Activated T-helper 17 cell treated with anti-CD3 and anti-CD28 coated beads, Interleukin-2, amount 50 U/mL, for 72 hours (primary cell): ENCODE measurements at places on chromosomes 12 and 14.
A peak's percentile ranks its signal among the peaks of the same experiment; 100 is the strongest.

DNA sequence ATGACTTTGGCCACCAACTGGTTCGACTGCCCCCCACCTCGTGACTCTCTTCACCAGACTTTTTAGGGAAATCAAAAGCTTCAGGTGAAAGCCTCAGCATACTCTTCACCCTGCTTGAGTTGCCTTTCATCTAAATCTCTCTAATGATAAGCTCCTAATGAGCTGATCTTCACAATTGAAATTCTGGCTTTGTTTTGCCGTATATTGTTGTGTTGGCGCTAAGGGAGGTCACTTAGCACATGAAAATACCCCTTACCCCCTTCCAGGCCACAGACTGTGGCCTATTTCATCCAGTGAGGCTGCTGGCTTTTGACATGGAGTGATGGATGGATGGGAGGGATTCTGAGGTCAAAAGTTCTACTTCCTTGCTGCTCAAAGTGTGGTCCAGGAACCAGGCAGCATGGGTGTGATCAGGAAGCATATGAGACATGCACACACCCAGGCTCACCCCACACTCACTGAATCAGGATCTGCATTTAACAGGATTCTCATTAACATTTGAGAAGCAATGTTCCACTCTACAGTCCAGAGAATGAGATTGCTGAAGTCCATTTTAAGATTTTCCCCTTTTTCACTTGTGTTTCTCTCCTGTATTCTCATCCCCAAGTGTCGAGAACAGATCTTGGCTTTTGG is 131.4 kb downstream of the DACT1 start:
- no peak for ATAC-seq

- no peak for ATAC-seq
Observed at GRCh38 chr14:103889313-103890051, 38.8 kb upstream of the TDRD9 start.

DNA sequence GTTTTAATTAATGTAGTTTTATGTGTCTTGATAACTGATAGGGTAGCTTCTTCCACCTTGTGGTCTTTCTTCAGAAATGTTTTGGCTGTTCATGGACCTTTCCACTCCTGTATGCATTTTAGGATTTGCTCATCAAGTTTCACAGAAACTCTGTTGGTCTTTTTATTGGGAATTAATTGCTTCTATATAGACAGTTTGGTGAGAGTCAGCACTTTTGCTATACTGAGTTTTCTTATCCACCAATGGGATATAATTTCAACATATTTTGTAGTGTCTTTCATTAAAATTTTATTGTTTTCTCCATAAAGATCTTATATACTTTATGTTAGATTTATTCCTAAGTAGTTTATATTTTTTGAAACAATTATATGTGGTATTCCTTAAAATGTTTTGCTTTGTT is 7.8 kb downstream of the GOLGA5 start:
- no peak for ATAC-seq

GRCh38 chr14:70283156-70283555 is 76.3 kb downstream of the COX16 start:
- no peak for ATAC-seq

GRCh38 chr14:24613241-24613640 is 3.8 kb upstream of the GZMH start:
- peak; percentile 20 for ATAC-seq

- peak; percentile 53 for ATAC-seq
Observed at GRCh38 chr12:131827961-131828534, at the start of gene MMP17. Gene MMP17 (plus strand): TSS chr12:131828393. CDS start chr12:131828495, 102 bp downstream.

GRCh38 chr14:95902273-95902826 is 25.7 kb downstream of the TUNAR start:
- ATAC-seq: no peak

GRCh38 chr14:74952697-74953484 is 2.5 kb downstream of the PGF start:
- no peak for ATAC-seq

GRCh38 chr14:64891839-64892375 is 12.2 kb upstream of the SPTB start:
- ATAC-seq: peak; percentile 75

DNA sequence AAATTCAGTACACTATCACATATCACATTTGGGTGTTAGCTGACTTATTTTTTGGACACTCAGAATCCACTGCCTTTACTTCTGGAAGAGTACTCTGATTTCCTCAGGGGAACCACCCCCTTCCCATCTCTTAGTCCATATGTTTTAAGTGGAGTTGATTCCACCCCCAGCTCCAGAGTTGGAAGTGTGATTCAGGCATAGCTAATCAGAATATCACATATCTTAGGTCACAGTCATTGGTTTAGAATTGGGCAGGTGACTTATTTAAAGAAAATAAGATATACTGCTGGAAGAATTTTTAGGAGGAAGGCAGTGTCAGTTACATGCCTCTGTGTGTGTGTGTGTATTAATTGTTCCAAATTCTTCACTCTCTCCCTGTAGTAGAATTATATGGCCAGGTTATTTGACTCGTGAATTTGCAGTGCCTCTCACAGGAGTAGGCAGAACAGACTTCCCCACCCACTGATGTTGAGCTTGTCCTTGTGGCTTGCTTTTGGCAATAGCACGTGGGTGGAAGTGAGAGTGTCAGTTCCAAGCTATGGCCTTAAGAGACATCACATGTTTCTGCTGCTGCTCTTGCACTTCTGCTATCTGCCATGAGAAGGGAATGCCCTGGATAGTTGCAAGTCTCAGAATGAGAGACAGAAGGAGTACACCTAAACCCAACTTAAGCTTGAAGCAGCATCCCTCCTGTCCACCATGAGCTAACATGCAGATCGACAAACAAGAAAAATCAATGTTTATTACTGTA is 6.4 kb upstream of the GAS2L3 start:
- ATAC-seq: no peak

- ATAC-seq: no peak
Observed at GRCh38 chr14:68306265-68306933, 486.5 kb downstream of the ZFP36L1 start.

DNA sequence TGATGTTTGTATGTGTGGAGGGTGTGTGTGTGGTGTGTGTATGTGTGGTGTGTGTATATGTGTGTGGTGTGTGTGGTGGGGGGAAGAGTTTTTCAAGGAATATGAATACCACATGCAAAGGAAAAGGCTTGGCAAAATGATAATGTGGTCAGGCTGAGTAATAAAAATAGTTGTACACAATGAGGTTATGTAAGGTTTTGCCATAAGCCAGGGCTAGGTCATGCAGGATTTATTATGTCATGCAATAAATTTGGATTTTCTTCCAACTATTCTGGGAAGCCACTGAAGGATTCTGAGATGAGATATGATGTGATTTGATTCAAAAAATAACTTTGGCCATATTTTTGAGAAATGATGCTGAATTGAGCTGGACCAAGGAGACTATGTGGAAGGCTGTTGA is 1191.6 kb upstream of the SEL1L start:
- ATAC-seq: no peak

DNA sequence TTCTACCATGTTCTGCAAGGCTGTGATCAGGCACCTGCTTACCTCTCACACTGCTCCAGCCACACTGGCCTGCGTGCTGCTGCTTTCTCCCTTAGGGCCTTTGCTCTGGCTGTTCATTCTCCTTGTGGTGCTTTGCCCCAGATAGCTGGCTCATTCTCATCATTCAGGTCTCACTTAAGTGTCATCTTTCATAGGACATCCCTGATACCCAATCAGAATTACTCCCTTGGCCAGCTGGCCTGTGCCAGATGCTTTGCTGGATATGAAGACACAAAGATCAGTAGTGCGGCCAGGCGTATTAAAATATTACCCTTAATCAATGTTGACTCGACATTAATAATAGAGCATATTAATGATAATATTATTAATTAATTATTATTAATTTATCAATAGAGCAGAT is 143.8 kb upstream of the FGD4 start:
- ATAC-seq: no peak

DNA sequence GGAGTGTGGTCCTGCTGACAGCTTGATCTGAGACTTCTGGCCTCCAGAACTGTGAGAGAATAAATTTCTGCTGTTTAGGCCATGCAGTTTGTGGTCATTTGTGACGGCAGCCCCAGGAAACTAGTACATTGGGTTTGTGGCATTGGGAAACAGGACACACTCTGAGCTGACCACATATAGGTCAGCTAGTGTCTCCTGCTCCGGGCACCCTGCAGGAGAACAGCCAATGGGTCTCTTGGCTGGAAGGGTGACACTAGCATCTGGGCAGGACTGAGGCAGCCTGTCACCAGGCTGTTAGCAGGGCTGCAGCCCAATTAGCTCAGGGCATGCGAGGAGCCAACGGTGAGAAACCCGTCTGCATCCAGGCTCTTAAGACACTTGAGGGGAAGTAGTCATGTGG is 83.2 kb downstream of the PITPNM2 start:
- no peak for ATAC-seq

DNA sequence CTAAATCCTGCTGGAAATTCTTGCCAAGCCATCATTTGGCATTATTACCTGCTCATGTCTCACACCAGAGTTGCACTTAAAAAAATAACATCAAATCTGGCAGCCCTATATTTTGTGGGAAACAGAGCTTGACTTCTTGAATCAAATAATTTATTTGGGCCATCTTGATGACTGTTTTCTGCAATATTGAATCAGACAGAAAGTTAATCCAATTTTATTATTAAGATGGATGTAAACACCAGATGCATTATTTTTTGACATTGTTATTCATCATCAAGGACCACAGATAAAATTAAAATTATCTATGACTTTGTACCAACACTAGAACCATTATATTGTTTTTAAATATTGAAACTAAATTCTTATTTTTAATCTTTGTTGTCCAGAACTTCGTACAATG is 132.9 kb downstream of the PTPRR start:
- ATAC-seq: no peak

GRCh38 chr12:63811755-63812154 is 32.0 kb downstream of the RXYLT1 start:
- ATAC-seq: no peak

DNA sequence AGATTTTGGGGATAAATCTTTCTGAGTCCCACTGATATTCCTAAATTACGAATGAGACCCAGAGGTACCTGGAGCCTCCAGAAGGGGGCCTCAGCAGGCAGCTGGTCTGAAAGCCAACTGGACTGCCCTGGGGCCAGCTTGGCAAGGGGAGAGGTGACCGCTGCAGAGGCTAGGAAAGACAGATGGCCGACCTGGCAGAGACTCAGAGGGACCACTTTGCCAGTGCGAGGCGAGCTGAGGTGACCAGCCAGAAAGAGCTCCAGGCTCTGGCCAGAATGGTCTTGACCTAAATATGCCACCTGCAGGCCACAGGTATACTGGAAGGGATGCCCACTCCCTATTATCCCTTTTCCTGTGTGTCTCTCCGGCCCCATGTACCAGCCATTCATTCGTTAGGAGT is 256.8 kb upstream of the GARIN6 start:
- ATAC-seq: no peak

- ATAC-seq: no peak
Observed at GRCh38 chr12:43069768-43070221, 480.2 kb upstream of the PRICKLE1 start.

- no peak for ATAC-seq
Observed at GRCh38 chr12:49121047-49121696, 10.0 kb downstream of the TUBA1B start.

DNA sequence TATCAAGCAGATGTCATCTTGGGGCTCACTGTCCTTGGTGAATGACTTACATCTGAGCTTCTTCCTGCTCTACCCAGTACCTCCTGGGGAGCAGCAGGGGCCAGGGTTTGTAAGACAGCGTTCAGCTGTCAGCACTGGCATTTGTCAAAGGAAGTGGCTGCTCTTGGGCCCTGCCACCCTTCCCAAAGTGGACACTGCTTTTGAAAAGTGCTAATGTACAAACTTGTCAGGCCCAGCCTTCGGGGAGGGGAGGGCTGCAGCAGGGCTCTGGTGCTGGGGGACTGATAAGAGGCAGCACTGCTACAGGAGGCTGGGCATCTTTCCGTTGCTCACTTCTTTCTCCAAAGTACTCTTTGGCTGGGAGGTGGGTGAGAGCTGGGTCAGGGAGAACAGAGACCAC is 59.8 kb upstream of the RBM19 start:
- ATAC-seq: no peak

DNA sequence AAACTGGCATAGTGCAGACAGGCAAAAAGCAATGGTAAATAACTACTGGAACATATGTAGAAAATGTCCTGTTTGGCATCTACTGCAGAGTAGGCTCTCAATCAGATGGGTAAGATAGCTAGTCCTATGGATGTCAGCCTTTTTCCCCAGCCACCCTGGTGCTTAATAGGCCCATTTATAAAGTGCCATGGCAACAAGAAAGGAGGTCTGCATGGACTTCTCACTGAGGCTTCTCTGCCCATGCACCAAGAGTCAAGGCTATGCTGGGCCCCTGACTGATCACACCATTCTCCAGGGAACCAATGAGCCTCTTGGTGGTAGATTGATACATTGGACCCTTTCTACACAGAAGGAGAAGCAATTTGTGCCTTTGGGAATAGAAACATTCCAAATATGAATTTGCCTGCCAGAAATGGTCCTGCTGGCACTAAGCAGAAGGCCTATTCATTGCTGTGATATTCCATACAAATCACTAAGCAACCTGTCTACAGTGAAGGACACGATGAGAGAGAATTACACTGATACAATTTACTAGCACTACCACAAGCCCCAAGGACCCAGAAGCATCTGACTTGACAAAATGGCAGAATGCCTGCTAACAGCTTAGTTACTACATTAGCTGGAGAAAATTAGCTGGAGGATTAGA is 43.8 kb downstream of the RESF1 start:
- ATAC-seq: no peak

GRCh38 chr12:63982604-63983295 is 138.2 kb downstream of the SRGAP1 start:
- ATAC-seq: no peak

GRCh38 chr14:22497671-22498093 is 91.3 kb downstream of the DAD1 start:
- no peak for ATAC-seq

DNA sequence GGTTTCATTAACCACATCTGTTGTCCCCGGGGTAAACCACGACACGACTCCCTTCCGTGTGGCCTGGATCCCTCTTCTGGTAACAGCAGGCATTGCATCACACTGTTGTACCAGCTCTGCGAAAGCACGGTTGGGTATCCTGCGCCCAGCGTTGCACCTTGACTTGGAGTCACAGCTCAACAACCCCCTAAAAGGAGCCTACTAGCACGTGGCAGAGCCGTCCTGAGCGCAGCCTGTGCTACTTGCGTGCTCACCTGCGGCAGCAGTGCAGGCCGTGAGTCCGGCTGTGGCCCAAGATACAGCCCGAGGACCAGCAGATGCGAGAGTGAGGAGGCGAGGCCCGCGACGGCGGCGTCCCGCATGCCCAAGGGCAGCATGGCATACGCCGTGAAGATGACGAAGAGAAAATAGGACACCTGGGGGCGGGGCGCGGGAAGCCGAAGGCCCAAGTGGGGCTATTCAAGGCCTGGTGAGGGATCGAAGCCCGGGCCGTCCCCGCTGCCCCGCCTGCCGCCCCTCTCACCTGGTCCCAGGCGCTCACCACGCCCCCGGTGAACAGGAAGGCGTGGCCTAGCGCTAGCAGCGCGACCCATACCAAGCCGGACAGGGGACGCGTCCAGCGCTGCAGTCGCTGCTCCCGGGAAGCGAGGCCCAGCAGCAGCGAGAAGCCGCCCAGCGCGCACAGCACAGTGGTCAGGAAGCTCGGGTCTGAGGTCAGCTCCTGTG is 2.4 kb downstream of the ADCY4 start:
- peak; percentile 76 for ATAC-seq
